RCC 7860 (cell line): ENCODE measurements at places on chromosomes 5 and 9.

- no peak for DNase-seq
These were observed 1862.0 kb upstream of the ACO1 start for GRCh38 chr9:30522486-30522885.

DNA sequence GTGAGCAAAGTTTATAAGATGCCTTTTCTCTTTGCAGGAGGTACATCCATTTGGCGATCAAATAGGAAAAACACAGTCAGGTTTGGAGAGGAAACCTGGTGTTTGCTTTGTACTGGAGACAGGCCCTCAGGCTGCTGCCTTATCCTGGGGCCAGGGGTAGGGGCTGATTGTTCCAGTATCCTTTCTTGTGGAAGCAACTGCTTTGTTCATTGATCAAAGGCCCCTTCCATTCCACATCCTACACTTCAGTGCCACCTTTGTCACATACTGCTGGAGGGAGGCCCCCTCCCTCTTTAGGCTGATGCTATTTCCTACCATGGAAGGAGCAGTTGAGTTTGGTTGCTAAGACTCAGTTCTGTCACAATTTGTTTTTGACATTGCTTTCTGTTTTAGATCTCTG lies 778.1 kb downstream of the TLR4 start:
- no peak for DNase-seq

DNA sequence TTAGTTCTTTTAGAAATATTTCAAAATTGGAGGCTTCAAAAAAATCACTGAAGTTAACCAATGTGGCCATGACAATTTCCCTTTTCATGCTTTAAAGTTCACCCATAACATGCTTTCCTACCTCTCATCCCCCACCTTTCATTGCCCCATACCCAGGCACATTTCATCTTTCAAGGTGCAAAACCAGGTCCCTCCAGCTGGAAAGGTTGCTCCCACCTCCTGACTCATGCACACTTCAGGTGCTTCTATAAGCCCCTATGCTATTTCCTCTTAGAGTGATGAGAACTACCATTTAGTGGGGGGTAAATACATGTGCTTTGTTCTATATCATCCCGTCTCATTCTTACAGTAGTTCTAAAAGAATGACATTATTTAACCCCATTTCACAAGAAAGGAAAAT lies 15.4 kb downstream of the FYB1 start:
- DNase-seq: no peak

DNA sequence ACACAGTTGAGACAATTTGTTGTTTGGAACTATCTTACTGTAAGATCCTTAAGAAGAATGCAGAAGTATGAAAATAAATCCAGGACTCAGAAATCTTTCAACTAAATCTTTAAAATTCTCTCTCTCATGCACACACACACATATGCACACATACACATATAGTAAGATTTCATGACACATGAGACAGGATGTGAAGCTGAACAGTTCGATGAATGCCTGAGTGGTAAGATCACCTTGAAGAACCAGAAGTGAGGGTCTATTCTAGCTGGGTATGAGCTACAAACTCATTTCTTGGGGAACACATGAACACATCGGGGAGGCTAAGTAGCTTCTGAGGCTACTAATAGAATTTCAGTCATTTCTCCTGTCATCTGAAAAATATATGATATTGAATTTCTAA lies 153.6 kb downstream of the TMC1 start:
- DNase-seq: no peak

DNA sequence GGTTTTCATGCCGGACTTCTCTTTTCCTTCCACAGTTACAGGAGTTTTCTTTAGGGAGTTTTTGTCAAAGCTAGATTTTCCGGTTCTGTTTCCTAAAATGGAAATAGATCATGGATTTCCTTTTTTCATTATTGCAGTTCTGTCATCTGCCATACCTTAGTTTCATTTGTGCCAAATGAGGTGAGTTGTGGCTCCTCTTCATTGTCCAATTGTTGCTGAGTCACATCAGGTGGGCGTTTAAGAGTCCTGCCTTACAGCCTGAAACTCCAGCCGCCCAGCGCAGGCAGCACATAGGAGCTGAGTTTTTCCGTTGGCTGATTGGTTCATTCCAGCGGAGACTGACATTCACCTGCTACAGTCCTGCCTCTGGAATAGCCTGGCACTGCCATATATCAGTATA lies 14.1 kb downstream of the SLC25A25 start:
- no peak for DNase-seq

- DNase-seq: peak; percentile 55
These were observed 19.8 kb downstream of the IL7R start for GRCh38 chr5:35876454-35876853.

DNA sequence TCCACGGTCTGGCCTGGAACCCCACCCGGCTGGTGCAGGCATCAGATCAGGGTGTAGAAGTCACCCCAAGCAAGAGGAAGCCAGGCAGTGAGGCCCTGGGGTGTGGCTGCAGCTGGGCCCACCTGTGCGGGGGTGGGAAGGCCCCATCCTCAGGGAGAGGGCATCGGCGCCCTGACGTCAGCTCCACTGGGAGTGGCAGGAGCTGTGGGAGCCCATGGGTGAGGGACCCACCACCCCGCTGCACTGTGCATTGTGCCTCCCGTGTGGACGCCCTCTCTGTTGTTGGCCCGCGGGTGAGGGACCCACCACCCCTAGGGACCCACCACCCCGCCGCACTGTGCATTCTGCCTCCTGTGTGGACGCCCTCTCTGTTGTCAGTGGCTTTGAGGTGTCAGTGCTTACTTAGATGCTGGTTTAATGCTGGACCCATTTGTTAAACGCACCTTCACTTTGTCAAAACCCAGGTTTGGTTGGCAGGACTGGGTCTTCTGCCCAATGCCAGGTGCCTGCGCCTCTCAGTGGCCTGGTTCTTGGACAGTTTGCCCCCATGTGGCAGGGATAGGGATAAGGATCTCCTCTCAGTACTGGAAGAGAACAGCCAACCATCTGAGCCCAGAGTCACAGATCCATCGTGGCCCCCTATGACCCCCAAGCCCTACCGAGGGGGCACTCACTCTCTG lies 6.9 kb upstream of the EXOC3 start:
- DNase-seq: no peak

- no peak for DNase-seq
These were observed 23.0 kb upstream of the ADAMTS2 start for GRCh38 chr5:179368126-179368805.

DNA sequence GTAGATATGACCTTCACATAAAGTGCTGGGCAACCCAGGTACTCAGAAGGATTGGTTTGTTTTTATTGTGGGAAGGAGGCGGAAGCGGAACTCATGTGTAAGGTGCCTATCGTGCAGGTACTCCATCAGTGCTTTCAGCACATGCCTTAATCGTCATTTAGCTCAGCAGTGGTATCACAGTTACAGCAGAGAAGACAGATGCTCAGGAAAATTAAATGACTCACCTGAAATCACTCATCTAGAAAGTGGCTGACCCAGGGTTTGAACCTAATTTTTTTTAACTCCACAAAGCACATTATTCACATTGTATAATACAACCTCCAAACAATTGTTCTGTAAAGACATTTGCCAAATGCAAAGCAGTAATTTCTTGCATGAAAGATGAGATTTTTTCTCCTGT lies 2.2 kb downstream of the C5orf46 start:
- no peak for DNase-seq

DNA sequence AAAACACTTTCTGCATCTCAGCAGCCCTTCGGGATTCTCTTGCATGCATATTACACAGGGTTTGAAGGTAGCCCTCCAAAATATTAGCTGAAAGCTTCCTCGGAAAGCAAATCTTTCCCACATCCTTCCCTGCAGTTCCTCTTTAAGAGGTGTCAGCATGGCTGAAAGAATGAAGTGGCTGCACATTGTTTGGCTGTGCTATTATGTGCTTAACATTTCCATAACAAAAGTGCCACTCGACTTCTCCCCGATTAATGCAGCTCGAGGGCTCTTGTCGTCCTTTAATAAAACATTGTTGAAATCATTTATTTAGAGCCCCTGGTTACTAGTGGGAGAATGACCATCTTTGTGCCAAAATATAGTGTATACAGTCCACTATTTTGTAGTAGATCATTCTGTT lies 6.5 kb downstream of the GAS1 start:
- no peak for DNase-seq

GRCh38 chr5:101431201-101431600 lies 528.1 kb upstream of the ST8SIA4 start:
- DNase-seq: no peak

DNA sequence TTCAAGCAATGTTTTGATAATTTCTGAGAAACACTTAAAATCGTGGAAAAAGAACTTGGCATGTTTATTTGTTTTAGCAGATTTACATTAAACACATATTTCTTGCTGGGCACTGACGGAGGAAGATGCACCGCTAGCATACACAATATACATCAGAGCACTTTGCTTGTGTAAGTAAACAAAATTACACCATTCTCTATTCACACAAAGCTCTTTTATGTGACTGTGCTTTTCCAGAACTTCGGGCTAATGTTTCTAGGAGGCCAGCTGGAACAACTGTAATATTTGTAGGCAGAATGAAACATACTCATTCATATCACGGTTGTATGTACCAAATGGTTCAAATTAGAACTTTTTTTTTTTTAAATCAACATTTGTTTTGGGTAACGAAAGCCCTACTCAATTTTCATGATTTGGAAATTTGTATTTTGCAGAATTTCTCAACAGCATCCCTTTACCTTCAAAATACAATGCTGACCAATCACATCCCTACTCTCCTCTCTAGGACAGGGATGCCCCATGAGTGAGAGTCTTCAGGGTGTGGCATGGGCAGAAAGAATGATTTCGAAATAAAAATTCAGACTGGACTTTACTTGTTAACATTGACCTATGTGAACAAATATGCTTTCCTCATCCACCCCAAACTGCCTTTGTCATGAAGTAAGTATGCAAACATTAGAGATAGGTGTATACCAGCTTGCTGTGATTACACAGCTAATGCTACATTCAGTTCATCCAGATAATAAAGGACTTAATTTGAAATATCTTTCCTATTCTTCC lies 425.1 kb downstream of the BNC2 start:
- DNase-seq: no peak

DNA sequence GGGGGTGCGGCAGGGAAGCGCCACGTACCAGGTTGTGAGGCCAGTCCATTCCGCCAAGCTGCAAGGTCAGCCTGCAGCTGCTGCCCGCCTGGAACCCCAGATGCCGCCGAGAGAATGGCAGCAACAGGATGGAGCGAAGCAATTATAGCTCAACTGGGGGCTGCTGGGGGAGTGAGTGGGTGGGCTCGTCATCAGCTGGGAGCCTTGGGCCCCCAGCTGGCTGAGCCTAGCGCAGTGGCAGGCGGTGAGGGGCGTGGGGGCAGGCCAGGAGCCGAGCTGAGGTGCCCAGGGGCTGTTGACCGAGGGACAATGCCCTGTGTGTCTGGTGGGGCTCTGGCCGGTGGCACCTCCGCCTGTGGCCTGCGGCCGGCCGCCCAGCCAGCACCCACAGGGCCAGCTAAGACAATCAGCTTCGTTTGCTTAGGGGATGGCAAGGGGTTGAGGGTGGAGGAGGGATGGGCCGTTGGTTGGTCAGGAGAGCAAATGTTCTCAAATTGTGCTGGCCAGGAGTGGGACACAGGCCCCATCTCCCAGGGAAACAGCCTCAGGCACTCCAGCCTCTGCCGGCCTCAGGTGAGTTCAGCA lies at the start of gene IL17B:
Gene IL17B, minus strand, starts transcription at position 116 of the 585 bp plus-strand sequence. Its CDS starts 67 bp downstream, at position 49.
- DNase-seq: no peak

DNA sequence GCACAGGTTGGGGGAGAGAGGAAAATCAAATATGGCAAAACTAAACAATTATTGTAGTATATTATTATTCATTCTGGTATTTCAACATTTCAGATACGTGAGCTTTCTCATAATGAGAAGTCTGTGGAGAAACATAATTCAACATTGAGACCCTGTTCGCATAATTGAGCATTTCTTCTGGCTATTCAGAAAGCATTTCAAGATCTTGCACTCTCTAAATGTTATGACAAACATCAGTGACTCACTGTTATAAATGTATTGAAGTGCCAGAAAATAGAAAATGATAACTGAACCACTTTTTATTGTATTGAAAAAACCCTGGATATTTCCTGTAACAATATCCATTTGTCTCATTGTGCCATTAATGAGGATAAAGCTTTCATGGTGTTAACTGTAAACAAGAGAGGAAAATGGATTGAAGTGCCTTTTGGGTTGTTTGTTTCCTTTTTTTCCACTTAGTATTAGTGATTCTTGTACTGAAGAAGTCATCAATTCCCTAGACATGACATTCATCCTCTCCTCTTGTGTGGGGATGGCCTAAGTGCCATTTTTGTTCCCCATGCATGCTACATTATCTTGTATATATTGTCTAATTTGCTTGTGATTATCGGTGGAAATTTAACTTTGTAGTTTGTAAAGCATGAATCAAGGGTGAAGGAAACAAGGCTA lies 124.6 kb downstream of the CAMK4 start:
- DNase-seq: no peak

DNA sequence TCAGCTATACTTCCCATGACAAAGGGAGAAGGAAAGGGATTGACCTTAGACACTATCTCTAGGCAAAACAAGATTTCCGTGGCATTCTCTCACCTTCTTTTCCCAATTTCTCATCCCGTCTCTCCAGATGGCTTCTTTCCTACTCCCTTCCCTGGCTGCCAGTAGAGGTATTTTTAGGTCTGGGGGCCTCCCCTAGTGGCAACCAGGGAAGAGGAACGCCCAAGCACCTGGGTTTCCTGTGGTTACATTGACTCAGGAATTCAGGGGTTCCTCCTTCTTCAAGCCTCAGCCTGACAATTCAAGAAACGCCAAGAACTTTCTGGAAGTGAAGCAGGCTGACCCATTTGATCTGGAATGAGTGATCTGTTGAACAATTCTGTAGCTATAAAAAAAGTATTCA lies 111.5 kb upstream of the OSMR start:
- DNase-seq: no peak

DNA sequence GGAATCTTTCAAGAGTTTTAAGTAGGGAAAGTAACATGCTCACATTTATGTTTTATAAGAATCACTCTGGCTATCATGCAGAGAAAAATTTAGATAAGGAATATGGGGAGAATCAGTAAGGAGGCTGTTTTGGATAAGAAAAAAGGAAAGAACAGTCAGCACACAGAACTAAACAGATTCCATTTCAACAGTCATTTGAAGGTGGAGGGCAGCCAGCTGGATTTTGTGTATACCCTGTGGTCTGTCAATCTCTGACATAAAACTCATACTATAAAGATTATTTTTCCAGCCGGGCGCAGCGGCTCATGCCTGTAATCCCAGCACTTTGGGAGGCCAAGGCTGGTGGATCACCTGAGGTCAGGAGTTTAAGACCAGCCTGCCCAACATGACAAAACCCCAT lies 64.2 kb downstream of the PCA3 start:
- DNase-seq: no peak

- DNase-seq: no peak
These were observed 12.5 kb upstream of the NKX2-5 start for GRCh38 chr5:173247510-173247909.

- no peak for DNase-seq
These were observed 2.2 kb downstream of the GABRB2 start for GRCh38 chr5:161544350-161544765.
